B cell (primary cell): ENCODE measurements at places on chromosomes 12 and 14.
A peak's percentile ranks its signal among the peaks of the same experiment; 100 is the strongest.

DNA sequence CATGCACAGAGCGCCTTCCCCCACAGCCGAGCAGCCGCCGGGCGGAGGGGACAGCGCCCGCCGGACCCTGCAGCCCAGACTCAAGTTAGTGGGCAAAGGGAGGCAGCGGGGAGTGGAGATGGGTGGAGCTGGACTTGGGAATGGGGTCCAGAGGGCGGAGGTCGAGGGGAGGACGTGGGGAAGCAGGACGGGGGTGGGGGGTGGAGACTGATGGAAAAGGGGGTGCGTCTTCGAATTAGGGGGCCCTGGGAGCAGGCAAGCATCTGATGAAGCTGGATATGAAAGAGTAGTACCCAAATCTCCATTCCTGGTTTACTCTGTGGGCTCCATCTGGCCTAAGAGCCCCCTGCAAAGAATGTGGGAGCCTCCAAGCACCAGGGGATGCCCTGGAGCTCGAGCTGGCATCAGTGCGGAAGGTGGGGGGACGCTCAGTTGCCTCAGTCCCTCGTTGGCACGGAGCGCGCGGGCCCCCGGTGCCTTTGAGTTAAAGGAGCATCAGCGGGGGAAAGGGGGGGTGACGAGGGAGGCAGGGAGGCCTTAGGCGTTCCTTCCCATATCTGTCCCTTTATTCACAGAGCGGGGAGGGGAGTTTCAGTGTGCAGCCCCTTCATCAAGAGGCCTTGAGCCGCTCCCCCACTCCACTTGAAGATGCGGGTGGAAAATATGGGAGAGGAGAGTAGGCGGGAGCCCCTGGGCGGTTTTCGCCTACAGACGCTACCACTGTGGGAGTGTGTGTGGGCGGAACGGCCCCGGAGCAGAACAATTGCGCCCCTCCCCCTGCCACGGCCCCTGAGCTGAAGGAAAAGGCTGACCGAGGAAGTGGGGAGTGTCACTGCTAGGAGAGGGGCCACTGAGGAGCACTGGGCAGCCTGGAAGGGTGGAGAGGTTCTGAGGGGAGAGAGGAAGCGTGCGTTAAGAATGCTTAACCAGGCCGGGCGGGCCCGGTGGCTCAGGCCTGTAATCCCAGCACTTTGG, 644 bp downstream of the NAB2 start:
- DNase-seq, result peak; percentile 66

- DNase-seq, result no peak
Observed at GRCh38 chr12:92897844-92898243, 31.3 kb downstream of the EEA1 start.

DNA sequence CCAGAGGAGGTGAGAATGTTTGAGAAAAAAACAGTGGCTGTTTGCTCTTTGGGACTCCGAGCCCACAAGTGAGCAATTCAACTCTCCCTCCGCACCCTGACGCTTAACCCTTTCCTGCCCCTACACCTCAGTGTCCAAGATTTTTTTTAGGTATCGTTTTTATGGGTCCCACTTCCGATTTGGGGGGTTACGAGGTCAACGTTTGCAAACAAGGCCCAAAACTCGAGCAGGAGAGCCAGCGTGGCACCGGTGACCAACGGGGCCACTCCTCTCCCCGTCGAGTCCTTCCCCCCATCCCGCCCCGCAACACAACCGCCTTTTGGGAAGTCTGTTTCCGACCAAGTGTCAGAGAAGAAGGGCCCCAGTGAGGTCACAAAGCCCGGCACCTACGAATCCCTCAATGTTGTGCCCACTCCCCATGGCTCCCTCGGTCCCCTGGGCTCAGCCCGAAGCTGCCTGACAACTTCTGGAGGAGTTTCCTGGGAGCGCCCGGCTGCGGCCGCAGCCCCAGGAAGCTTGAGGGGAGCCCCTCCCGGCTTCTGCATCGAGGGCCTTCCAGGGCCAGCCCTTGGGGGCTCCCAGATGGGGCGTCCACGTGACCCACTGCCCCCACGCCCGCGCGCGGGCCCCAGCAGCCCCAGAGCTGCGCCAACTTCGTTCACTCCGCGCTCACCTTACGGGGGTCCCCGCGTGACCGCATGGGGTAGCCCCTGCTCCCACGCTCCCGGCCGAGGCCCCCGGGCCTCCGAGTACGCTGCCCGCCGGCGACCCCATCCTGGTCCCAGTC, 1.2 kb downstream of the CDK2AP1 start:
- DNase-seq, result no peak

DNA sequence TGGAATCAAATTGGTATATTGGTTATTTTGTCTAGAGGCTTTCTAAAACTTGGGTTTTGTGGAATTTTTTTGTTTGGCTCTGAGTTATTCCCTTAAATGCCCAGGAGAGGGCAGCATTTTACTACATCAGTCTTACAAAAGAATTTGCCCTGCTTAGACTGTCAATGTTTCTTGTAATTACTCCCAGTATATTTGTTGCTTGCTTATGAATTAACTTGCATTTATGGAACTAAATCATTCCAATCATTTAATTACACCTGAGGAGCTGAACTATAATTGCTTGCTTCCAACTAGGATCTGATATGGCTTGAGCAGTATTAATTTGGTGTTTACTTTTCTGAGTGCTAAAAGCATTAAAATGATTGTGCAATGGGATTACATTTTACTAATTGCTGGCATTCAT, 48.7 kb downstream of the MIPOL1 start:
- peak; percentile 11 for DNase-seq

DNA sequence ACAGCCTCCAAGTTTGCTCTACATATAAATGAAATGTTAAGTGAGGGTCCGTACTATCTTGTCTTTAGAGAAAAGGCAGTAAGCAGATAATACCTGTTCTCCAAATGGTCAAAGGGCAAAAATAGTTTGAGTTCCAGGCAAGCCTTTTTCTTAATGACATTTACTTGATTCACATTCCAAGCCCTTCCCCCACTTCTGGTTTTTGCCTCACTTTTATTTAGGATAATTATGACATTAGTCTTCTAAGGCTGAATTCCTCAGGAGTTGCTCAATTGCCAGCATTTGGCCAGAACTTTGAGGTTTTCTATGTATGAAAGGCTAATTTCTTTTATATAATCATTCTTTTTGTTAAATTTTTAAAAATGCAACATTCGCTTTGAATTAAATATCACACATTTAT, 62.5 kb upstream of the DUSP6 start:
- DNase-seq, result no peak
